ENCODE measurements at places on chromosomes 7 and 10.

- peak overlapping the region; percentile 73 for H3K27ac ChIP-seq
- H3K4me3 ChIP-seq, result no peak overlapping the region
- H3K27me3 ChIP-seq, result no peaks in the 10 kb centered on the region
- H3K36me3 ChIP-seq, result peaks cover 35% of the 10 kb centered on the region
- peaks cover 24% of the 10 kb centered on the region for H3K4me1 ChIP-seq
Measured at GRCh38 chr10:26507441-26507840, 69.3 kb downstream of the APBB1IP start.

DNA sequence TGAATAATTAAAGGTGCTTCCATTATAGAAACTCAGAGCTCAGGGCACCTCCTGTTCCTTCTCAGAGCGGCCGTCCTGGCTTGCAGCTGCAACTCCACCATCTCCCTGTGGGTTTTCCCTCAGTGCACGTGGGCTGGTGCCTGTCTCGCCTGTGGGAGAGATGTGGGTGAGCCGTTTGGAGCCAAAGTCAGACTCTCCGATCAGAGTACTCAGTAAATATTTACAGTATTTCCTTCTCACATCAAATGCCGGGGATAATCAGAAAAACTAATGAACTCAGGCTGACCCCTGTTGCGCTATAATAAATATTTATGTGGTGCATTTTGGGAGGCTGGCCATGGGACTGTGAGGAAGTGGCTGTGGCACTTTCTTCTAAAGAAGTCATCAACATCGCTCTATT lies 155.8 kb upstream of the HABP2 start:
- H3K4me3 ChIP-seq, result no peak overlapping the region
- peaks cover 17% of the 10 kb centered on the region for H3K27me3 ChIP-seq
- no peak for DNase-seq
- peaks cover 7% of the 10 kb centered on the region for H3K36me3 ChIP-seq

- peaks cover 28% of the 10 kb centered on the region for H3K27me3 ChIP-seq
- H3K27ac ChIP-seq, result no peak overlapping the region
- H3K4me3 ChIP-seq, result no peak overlapping the region
- no peaks in the 10 kb centered on the region for H3K36me3 ChIP-seq
- no peaks in the 10 kb centered on the region for H3K4me1 ChIP-seq
- no peak for DNase-seq
Measured at GRCh38 chr7:101560856-101561255, 68.2 kb downstream of the MYL10 start.

GRCh38 chr7:135678612-135679575 lies 16.6 kb downstream of the STMP1 start:
- no peak for DNase-seq
- no peak overlapping the region for H3K27ac ChIP-seq
- peaks cover 8% of the 10 kb centered on the region for H3K36me3 ChIP-seq
- no peak overlapping the region for H3K4me3 ChIP-seq
- H3K27me3 ChIP-seq, result no peaks in the 10 kb centered on the region

All from natural killer cell treated with Interleukin-12 subunit alpha and Interleukin-12 subunit beta and Interleukin-15 and Interleukin-18, amount 100 ng/mL, for 72 hours (primary cell).